ENCODE measurements at places on chromosomes 6 and 20.

DNA sequence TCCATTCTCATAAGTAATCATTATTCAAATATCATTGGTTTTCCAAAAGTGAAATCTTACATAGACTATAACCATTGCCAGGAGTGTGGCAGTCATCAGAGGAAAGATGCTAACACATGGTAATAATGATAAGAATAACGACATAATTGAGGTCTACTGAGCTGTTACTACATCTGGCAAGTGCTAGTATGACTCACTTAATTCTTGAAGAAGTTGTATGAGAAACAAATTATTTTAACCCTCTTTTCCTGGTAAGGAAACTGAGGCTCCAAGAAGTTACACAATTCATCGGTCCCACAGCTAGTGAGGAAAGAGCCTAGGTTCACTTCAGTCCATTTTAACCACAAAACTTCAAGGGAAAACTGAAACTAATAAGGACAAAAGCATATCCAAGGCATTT is 335.6 kb upstream of the BTBD3 start:
- DNase-seq: no peak

DNA sequence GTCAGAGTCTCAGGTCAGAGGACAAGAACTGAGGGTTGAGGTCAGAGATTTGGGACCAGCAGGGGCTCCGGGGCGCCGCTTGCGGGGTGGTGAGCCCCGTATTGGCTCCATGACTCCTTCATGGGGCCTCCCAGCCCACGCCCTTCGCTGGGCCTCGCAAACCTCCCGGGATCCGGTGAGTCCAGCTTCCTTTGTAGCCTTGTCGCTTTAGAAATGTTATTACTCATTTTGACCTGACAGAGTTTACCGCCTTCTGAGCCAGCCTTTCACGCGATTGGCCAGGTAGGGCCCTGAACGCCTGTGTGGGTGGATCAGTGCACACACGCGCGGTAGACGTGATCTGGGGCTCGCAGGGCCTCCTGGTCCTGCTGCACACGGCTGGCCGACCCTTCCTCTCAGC is 181.1 kb downstream of the ERMARD start:
- DNase-seq: no peak

DNA sequence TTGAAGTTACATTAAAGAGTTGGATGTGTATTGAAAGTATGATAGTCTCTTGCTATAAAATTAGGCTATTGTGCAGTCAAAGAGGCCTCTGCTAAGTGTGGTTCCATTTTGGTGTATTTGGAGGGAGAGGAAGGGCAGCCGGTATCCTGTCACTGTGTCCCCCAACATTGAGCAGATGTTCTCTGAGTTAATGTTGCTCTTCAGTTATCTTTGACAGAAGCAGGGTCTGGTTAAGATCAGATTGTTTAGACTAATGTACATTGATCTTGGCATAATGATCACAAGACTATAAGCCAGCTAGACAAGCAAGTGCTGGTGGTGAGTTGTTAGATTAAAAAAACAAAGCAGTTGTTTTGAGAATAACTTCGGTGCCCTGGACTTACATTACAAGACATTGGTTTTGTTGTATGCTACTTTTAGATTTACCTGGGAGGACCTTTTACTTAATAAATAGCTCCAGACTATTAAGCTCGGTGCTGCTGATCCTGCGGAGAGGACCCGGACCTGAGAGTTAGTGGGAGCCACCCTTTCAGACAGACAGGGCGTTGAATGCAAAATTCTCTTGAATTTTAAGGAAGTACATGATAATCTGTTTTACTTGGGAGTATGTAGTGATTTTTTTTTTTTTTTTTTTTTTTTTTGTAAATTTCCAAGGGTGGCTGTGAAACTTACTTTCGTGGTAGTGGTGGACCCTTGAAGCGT is 97.8 kb downstream of the JARID2 start:
- no peak for DNase-seq

- DNase-seq: no peak
Measured at GRCh38 chr6:152209211-152209610, 401.7 kb downstream of the ESR1 start.

- DNase-seq: no peak
Measured at GRCh38 chr6:57262901-57263694, 41.0 kb upstream of the RAB23 start.

- DNase-seq: no peak
Measured at GRCh38 chr6:104885518-104886043, 25.9 kb upstream of the HACE1 start.

GRCh38 chr6:144165784-144166183 is 15.5 kb downstream of the STX11 start:
- no peak for DNase-seq

DNA sequence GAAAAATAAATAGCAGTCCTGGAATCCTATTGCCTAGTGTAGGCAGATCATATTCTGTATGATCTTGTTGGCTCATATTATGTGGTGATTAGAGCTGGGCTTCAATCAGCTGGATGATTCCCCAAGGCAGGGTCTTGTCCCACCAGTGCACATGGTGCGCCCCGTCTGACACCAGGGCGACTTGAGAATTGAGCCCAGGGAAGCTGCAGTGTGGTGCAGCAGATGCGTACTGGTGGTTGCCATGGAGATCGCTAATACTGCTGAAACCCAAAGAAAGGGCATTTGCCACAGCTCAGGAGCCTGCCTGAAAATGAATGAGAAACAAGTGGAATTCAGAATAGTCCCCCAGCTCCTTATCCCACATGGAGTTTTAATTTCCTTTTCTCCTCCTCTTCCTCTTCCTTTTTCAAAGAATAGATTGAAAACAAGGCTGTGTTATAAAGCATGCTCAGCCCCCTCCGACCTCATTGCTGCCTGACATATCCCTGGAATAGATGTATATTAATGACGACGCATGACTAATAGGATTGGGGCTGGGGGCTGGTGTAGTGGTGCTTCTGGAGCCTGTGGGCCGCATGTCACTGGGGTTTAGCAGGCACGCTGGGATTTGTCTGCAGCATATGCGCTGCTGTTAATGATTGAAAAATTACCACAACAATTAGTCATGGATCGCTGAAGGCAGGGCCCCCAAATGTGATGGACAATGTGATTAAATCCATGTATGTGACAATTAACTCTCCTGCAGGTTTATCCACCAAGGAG is 210.5 kb downstream of the FARS2 start:
- no peak for DNase-seq

GRCh38 chr6:53347250-53347920 is 1.4 kb downstream of the ELOVL5 start:
- no peak for DNase-seq

DNA sequence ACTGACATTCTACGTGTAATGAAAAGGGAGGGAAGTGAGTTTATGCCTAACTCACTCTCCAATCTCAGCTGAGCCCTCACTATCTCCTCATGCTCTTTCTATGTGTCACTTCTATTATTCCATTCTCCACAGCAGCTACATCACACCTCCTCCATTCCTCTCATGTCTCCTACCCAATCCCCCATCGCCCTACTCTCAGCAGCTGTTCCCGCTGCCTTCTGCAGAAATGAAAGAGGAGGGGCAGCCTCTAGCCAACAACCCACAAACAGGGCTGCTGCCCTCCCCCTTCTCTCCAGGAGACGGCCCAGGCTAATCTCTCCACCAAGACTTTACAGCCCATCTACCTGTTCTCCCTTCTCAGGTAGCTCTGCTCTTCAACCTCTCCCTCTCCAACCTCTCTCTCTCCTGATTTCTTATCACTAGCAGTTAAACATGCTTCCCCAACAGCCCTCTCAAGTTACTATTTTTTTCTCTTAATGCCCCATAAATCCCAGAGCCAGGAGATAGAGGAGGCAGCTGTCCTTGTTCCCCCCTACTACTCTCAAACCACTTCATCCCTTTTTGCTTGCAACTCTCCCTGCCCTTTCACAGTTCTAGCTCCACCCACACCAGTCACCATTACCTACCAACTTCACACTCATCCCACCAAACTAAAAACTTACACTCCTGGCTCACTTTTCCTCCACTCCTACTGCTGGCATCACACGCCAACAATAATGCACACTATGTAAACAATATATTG is 136.5 kb downstream of the BTBD9 start:
- no peak for DNase-seq

DNA sequence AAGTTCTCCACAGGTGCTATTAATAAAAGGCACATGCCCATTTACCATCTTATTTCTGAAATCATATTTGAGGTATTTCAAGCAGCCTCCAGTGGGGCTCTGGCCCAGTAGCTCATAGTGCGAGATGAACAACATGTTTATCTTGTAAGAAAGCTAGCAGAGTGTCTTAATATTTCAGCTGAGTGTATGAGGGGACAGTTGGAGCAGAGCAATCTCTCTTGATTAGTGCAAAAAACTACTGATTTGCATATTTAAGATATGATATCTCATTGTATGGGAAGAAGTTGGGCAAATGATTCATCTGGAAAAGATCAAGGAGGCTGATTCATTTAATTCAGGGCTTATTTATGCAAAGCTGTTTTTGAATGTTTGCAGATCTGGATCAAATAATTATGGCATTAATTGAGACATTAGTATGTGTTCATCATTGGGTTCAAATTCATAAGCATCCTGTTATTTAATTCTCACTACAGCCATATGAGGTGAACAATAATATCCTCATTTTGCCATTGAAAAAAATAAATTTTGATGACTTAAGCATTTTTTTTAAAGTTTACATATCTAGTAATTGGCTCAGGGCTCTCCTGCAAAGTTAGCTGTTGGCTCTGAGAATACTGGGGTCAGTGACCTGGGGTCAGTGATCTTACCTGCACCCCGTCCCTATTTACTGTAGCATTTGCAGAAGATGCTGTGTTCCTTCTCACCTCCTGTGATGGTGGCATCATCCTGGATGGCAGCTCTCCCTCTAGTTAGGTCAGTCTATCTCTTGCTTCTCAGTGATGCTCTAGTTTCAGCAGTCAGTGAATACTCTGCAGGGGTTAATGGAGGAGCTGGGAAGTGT is 24.1 kb upstream of the GCLC start:
- no peak for DNase-seq

GRCh38 chr6:51028276-51028675 is 209.6 kb downstream of the TFAP2B start:
- no peak for DNase-seq

DNA sequence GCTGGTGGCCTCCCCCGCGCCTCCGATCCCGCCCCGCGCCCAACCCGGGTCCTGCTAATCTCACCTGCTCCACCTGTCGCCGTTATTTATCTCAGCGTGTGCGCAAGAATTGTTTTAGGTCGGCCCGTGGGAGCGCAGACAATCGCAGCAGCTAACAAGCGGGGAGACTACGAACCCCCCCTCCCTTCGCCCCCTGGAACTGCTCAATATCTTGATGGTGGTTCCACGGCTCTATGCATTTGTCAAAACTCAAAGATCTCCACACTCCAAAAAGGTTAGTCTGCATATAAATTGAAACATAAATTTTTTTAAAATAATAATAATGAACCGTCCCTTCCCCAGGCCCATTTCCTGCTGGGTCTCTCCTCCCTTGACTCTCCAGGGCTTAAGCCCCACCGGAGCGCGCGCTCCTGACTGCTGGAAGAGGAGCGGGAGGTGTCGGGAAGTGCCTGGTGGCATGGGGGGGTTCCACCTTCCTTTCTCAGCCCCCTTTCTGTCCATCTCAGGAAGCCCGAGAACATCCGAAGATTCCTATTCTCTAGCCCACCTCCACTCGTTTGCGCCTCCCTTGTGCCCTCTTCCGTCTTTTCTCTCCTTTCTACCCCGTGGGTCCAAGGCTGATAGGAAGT is 1.6 kb upstream of the MDGA1 start:
- peak; percentile 73 for DNase-seq

DNA sequence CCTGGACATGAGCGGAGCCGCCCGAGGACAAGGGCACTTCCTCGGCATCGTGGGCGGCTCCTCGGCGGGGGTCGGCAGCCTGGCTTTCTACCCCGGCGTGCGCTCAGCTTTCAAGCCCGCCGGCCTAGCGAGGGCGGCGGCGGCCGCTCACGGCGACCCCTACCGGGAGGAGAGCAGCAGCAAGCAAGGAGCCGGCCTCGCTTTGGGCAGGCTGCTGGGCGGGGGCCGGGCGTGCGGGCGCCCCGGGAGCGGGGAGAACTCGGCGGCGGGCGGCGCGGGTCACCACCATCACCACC is 6.7 kb downstream of the PRDM13 start:
- no peak for DNase-seq

DNA sequence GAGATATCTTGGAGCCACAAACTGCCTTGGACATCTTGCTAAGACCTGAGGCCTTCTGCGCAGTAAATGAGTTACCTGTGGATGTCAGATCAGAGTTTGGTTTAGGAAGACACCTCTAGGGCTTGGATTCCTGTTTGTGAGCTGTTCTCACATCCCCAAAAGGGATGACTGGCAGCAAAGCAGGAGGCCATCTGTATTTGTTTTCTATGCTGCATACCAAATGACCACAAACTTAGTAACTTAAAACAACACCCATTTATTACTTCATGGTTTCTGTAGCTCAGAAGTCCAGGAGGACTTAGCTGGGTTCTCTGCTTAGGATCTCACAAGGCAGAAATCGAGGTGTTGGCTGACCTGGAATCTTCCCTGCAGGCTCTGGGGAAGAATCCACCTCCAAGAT is 116.7 kb downstream of the UNC5CL start:
- DNase-seq: no peak

- DNase-seq: peak; percentile 23
Measured at GRCh38 chr6:119348096-119348747, 1.3 kb downstream of the MAN1A1 start.

GRCh38 chr6:132244744-132245143 is 156.5 kb downstream of the MOXD1 start:
- no peak for DNase-seq

GRCh38 chr6:44047801-44048200 is 79.5 kb downstream of the MRPL14 start:
- no peak for DNase-seq

DNA sequence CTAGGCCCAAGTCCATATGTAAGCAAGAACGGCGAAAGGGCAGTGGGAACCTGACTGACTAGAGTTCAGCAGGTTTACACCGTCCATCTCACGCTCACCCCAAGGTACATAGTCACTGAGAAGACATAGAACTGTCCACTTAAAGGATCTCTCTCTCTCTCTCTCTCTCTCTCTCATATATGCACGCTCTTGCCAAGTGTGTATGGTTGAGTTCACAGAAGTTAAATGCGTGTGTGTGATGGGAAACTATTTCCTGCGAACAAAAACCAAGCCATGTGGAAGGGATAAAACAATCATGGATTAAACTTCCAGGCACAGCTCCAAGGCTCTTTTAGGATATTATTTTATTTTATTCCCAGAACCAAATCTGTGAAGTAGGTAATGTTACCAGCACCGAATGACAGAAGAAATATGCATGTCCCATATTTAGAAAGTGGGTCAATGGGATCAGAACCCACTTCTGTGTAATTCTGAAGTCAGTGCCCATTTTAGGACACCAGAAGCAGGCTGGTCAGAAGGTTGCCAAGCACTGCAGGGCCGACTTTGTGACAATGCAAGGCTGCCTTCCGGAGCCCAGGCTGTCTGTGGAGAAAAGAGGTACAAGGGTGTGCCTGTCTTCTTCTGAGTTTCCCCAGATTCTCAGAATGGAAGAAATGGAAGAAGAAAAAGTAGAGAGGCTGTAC is 49.2 kb upstream of the MAP7 start:
- no peak for DNase-seq

DNA sequence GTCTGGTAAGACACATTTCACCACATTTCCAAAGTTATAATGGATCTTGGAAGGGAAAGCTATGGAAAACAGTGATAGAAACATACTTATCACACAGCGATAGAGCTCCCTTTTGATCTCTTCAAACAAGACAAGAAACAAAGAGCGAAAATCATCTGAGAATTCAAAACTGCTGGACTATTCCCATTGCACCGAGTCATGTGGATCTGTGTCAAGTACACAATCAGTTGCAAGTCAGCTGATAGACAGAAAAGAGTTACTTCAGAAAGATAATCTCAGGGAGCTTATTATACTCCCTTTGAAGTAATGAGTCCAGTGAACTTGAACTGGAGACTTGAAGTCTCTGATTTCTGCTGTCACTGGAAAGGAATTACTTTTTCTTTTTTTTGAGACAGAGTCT is 89.7 kb upstream of the GCM1 start:
- no peak for DNase-seq

- no peak for DNase-seq
Measured at GRCh38 chr6:155473741-155474140, 18.1 kb upstream of the NOX3 start.
